ENCODE measurements at places on chromosomes 16 and 17. TPM values are rescaled to one million over a fixed set of nuclear protein-coding genes. Genes with fewer than 3 reads are reported as not detected.

The TMEM220 gene
- 9.4 TPM for polyA plus RNA-seq

The TBC1D3C gene
- polyA plus RNA-seq = not detected

The FBXW10 gene
- polyA plus RNA-seq = not detected

The SHISA9 gene
- not detected for polyA plus RNA-seq

The EPN3 gene
- not detected for polyA plus RNA-seq

Measured in immature natural killer cell (primary cell).